ENCODE measurements at places on chromosomes 4 and X. TPM values are rescaled to one million over a fixed set of nuclear protein-coding genes. Genes with fewer than 3 reads are reported as not detected.
A peak's percentile ranks its signal among the peaks of the same experiment; 100 is the strongest.

- DNase-seq, result no peak
Measured at GRCh38 chr4:104677116-104677515, 182.4 kb upstream of the CXXC4 start.

GRCh38 chr4:168755598-168756477 is 254.2 kb downstream of the CBR4 start:
- DNase-seq, result no peak

DNA sequence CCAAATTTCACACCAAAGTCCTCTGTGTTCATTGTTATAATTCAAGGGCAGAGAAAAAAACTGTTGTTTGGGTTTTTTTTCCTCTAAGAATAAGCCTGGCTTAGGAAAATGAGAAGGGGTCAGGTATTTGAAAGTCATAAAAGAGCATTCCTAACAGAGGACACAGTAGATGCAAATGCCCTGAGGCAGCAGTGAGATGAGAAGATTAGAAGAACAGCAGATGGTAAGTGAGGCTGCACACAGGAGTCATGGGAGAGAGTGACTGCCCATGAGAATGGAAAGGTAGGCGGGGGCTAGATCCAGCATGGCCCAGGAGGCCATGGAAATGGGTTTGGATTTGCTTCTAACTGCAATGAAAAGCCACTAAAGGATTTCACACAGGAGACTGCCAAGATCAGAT is 107.5 kb upstream of the RBPJ start:
- no peak for DNase-seq

GRCh38 chrX:48487362-48487798 is 11.4 kb downstream of the FTSJ1 start:
- DNase-seq, result no peak

GRCh38 chr4:169744601-169745000 is 13.1 kb downstream of the HPF1 start:
- no peak for DNase-seq

GRCh38 chrX:17629519-17629918 is 107.8 kb upstream of the SCML1 start:
- no peak for DNase-seq

DNA sequence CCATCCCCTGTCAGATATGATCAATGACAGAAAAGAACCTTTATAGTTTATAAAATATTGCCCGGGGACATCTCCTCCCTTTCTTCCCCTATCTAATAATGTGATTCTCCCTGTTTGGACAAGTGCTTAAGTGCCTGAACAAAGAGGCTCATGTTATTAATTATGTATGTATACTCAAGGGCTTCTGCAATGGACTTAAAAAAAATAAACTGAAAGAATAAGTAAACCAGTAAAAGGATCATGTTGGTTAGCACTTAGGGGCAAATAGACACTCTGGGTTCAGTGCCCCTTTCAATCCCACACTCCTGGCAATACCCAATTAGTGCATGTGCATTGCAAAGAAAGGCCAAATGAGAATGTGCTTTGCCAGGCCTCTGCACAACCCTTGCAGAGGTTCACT is 30.7 kb upstream of the RPS6KA6 start:
- no peak for DNase-seq

DNA sequence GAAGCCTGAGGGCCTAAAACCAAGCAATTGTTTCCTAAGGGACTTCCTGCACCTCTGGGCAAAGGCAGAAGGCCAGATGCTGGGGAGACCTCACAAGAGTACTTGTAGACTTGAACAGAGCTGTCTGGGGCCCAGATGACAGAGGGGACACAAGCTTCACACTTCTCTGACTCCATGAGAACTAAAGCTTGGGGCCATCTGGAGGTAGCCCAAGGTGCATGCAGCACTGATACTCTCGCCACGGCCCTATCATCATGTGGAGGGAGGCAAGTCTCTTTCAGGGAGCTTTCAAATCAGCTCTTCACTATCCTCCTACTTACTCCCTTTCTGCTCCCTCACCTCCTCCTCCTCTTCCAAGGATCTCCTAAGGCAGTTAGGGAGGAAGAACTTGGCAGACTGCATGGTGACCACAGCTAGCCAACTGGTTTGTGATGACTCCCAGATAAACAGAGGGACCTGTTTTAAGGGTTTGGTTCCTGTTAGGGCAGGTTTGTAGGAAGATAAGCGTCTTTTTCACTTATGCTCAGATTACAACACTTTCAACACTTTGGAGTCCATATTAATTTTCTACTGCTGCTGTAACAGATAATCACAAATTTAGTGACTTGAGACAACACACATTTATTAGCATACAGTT is 23.8 kb downstream of the MSL3 start:
- no peak for DNase-seq

GRCh38 chr4:149029056-149029651 is 586.9 kb upstream of the NR3C2 start:
- no peak for DNase-seq

DNA sequence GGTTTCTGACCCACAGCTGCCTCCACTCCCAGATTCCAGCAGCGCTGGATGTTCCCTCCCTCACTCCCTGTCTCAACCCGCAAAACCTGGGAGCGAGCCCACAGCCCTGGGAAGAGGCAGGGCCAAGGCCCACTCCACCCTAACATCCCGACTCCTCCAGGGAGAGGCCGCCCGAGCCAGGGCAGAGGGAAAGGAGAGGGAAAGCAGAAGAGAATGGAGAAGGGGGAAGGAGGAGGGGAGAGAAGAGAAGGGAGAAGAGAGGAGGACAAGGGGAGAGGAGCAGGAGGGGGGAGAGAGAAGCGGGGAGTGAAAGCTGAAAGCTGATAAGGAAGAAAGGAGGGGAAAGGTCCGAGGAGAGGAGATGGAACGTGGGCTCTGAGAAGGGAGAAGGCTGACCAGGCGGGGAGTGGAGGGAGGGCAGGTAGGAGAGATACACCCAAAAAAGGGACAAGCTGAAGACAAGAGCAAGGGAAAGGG is 120.2 kb upstream of the PJA1 start:
- DNase-seq, result peak; percentile 26

GRCh38 chr4:132063829-132064228 is 1085.3 kb upstream of the PCDH10 start:
- DNase-seq, result no peak

The PNMA5 gene
- not detected for total RNA-seq

The TRIM60 gene
- not detected for total RNA-seq

The CLDN22 gene
- total RNA-seq, result not detected

The GSX2 gene
- 1.6 TPM for total RNA-seq

The LGI2 gene
- total RNA-seq, result 0.52 TPM

The DUSP21 gene
- total RNA-seq, result not detected

The PITX2 gene
- 0.47 TPM for total RNA-seq

The CDKL5 gene
- total RNA-seq, result 5.4 TPM

The RUFY3 gene
- 61.9 TPM for total RNA-seq

The GAGE13 gene
- not detected for total RNA-seq

The TLR1 gene
- 4.4 TPM for total RNA-seq

The ADH1B gene
- 247 TPM for total RNA-seq

Data from lower leg skin (tissue), 4 donors.